ENCODE measurements at places on chromosomes 1 and 21. TPM values are rescaled to one million over a fixed set of nuclear protein-coding genes. Genes with fewer than 3 reads are reported as not detected.

DNA sequence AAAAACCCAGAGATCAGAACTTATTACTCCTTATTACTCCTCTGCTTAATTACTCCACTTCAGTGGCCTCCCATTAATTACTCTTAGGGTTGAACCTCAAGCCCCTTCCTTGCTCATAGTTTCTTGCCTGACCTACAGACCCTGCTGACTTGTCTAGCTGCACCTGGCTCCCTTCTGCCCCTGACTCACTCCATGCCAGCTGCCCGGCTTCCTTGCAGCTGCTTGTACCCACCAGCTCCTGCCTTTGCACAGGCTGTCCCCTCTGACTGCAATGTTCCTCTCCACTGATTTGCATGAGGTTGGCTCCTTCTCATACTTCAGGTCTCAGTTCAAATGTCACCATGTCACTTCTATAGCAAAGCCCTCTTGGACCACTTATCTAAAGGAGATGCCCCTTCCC, 1.9 kb upstream of the PTPRU start:
- H3K36me3 ChIP-seq = no peaks in the 10 kb centered on the region
- peaks cover 49% of the 10 kb centered on the region for H3K27me3 ChIP-seq
- no peak overlapping the region for H3K27ac ChIP-seq
- no peak for DNase-seq
- no peak overlapping the region for H3K4me3 ChIP-seq

GRCh38 chr1:93779540-93780165, 98.0 kb upstream of the BCAR3 start:
- H3K4me3 ChIP-seq = no peak overlapping the region
- no peaks in the 10 kb centered on the region for H3K4me1 ChIP-seq
- no peaks in the 10 kb centered on the region for H3K36me3 ChIP-seq
- H3K27me3 ChIP-seq = no peaks in the 10 kb centered on the region
- no peak overlapping the region for H3K27ac ChIP-seq

GRCh38 chr1:218436346-218436745, 91.2 kb downstream of the TGFB2 start:
- H3K27ac ChIP-seq = no peak overlapping the region
- no peak overlapping the region for H3K4me3 ChIP-seq
- H3K27me3 ChIP-seq = no peaks in the 10 kb centered on the region
- H3K4me1 ChIP-seq = no peaks in the 10 kb centered on the region
- no peaks in the 10 kb centered on the region for H3K36me3 ChIP-seq

DNA sequence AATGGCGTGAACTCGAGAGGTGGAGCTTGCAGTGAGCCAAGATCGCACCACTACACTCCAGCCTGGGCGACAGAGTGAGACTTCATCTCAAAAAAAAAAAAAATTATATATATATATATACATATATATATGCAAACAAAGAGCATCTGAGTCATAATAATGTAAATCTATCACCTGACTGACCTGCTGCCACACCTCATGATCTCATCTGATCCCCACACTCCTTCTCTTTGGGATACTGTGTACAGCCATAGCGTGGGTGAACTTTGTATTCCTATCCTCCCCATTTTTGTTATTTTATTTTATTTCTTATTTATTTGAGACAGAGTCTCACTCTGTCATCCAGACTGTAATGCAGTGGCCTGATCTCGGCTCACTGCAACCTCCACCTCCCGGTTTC, 2.6 kb upstream of the HDAC1 start:
- peaks cover 17% of the 10 kb centered on the region for H3K4me1 ChIP-seq
- DNase-seq = no peak
- H3K4me3 ChIP-seq = no peak overlapping the region
- peaks cover 32% of the 10 kb centered on the region for H3K36me3 ChIP-seq
- no peak overlapping the region for H3K27ac ChIP-seq
- H3K27me3 ChIP-seq = no peaks in the 10 kb centered on the region

DNA sequence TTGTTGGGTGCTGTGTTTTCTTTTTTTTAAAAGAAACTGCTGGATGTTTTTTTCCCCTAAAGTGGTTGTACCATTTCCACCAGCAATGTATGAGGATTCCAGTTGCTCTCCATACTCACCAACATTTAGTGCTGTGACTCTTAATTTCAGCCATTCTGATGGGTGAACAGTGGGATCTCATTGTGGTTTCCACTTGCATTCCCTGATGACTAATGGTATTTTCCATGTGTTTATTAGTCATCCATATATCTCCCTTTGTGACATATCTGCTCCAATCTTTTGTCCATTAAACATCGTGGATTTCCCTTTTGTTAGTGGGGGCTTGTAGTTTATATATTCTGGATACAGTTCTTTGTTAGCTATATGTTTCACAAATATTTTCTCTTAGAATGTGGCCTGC, 206.0 kb downstream of the CAMTA1 start:
- DNase-seq = no peak
- no peaks in the 10 kb centered on the region for H3K36me3 ChIP-seq
- H3K27me3 ChIP-seq = no peaks in the 10 kb centered on the region
- H3K27ac ChIP-seq = no peak overlapping the region

GRCh38 chr1:241413974-241414373, 57.0 kb upstream of the RGS7 start:
- H3K27me3 ChIP-seq = no peaks in the 10 kb centered on the region
- no peaks in the 10 kb centered on the region for H3K4me1 ChIP-seq
- no peak overlapping the region for H3K27ac ChIP-seq
- no peak for DNase-seq

GRCh38 chr1:246302711-246303317, 204.3 kb downstream of the SMYD3 start:
- H3K4me1 ChIP-seq = no peaks in the 10 kb centered on the region
- H3K27me3 ChIP-seq = no peaks in the 10 kb centered on the region
- no peaks in the 10 kb centered on the region for H3K36me3 ChIP-seq
- no peak overlapping the region for H3K27ac ChIP-seq
- no peak for DNase-seq
- H3K4me3 ChIP-seq = no peak overlapping the region

DNA sequence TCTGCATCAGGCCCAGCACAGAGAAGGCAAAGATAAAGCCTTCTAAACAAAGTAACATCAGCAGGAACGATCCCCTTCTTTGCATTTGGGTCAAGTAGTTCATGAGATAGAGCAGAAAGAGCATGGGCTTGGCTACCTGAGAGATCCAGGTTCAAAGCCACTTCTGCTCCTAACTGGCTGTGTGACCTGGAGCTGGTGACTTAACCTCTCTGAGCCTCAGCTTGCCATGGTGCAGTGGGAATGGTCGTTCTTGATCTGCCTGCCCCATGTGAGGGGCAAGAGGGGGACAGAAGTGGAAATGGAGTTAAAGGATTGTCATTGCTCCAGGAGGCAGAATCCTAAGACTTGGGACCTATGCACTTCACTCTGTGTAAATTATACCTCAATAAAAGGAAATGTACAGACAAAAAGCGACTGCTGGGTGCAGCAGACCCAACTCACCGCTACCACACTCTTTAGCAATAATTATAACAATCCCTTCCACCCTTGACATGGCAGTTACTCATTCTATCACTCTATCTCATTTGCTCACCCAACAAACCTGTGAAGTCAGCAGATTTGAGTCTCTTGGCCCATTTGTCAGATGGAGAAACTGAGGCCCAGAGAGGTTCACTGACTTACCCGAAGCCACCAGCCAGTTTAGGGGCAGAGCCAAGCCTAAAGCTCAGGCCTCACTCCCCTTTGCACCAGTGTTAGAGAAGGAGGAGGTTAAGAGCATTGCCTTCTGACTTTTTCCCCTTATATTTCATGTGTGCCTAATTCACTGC, 1.5 kb upstream of the MATN1 start:
- H3K4me1 ChIP-seq = no peaks in the 10 kb centered on the region
- no peaks in the 10 kb centered on the region for H3K36me3 ChIP-seq
- no peak overlapping the region for H3K27ac ChIP-seq
- no peak for DNase-seq
- no peak overlapping the region for H3K4me3 ChIP-seq
- no peaks in the 10 kb centered on the region for H3K27me3 ChIP-seq

DNA sequence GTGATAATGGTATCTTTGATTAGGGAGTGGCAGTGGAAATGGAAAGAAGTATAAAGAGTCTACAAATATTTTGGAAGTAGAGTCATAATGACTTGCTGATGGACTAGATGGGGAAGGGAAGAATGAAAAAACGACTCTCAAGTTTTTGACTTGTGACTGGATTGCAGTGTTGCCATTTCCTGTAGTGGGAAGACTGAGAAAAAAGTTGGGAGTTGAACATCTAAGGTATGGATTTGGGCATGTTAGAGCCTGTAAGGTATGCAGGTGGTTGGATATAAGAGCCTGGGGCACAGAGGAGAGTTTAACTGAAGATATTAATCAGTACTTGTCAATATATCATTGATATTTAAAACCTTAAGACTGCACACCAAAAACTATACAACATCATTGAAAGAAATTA, 19.4 kb downstream of the DNM3 start:
- no peak overlapping the region for H3K4me3 ChIP-seq
- H3K4me1 ChIP-seq = no peaks in the 10 kb centered on the region
- no peaks in the 10 kb centered on the region for H3K27me3 ChIP-seq
- no peaks in the 10 kb centered on the region for H3K36me3 ChIP-seq
- no peak overlapping the region for H3K27ac ChIP-seq
- no peak for DNase-seq

- H3K27ac ChIP-seq = no peak overlapping the region
- H3K27me3 ChIP-seq = peaks cover 8% of the 10 kb centered on the region
- H3K36me3 ChIP-seq = no peaks in the 10 kb centered on the region
- no peak overlapping the region for H3K4me3 ChIP-seq
These were observed 2.8 kb upstream of the GPR153 start for GRCh38 chr1:6263716-6264115.

GRCh38 chr1:35451125-35451528, 106.1 kb downstream of the KIAA0319L start:
- no peak overlapping the region for H3K27ac ChIP-seq
- H3K4me1 ChIP-seq = peaks cover 8% of the 10 kb centered on the region
- H3K27me3 ChIP-seq = no peaks in the 10 kb centered on the region
- no peak overlapping the region for H3K4me3 ChIP-seq
- DNase-seq = peak; percentile 84

- no peak overlapping the region for H3K4me3 ChIP-seq
- H3K36me3 ChIP-seq = no peaks in the 10 kb centered on the region
- no peaks in the 10 kb centered on the region for H3K27me3 ChIP-seq
- no peaks in the 10 kb centered on the region for H3K4me1 ChIP-seq
These were observed 14.2 kb upstream of the VN1R5 start for GRCh38 chr1:247241691-247242090.

DNA sequence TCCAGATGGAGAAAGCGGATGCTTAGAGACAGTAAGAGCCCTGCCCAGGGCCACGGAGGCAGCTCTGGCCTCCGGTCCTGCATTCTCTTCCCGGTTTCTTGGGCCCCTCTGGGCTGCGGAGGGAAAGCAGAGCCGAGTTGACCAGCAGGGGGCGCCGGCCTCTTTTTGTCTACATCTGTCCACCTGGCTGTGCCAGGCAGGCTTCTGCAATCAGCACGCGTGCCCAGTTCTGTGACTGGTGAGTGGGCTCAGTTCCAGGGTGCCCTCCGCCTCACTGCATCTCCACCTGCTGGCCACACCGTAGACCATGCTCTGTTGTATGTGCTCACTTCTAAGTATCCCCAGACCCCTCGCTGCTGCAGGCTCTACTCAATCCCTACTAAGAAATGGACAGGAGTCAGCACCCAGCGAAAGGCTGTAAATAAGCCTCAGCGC, 6.7 kb upstream of the HUNK start:
- DNase-seq = peak; percentile 16
- no peaks in the 10 kb centered on the region for H3K36me3 ChIP-seq
- H3K27ac ChIP-seq = no peak overlapping the region
- peaks cover 23% of the 10 kb centered on the region for H3K27me3 ChIP-seq

- H3K36me3 ChIP-seq = no peaks in the 10 kb centered on the region
- no peak for DNase-seq
- H3K4me1 ChIP-seq = no peaks in the 10 kb centered on the region
These were observed 5.2 kb upstream of the CTH start for GRCh38 chr1:70405780-70406416.

- no peaks in the 10 kb centered on the region for H3K36me3 ChIP-seq
- H3K27me3 ChIP-seq = no peaks in the 10 kb centered on the region
- no peak overlapping the region for H3K27ac ChIP-seq
- H3K4me3 ChIP-seq = no peak overlapping the region
- no peak for DNase-seq
These were observed 3.5 kb downstream of the EXOC8 start for GRCh38 chr1:231334079-231334666.

DNA sequence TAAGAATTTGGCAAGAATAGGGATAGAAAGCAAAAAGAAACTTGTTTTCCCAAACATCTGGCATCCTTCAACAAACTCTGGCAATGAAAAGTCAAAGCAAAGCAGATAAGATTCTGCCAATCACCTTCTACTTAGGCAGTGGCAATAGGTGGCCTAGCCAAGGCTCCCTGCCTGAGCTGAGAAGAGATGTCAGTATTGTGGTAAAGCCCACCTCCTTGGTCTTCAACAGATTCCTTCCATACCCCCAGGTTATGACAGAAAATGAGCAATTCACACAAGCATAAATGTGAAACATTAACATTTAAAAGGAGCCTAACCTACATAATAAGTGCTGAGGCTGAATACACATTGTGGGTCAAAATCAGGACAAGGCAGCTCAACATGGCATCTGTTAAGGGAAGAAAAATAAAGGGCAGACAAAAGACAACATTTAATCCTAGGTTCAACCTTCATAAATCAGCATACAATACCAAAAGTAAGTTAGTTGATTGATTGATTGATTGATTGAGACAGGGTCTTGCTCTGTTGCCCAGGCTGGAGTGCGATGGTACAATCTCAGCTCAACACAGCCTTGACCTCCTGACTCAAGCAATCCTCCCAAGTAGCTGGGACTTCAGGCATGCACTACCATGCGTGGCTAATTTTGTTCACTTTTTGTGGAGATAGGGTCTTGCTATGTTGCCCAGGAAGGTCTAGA, 123.1 kb downstream of the AKT3 start:
- no peaks in the 10 kb centered on the region for H3K27me3 ChIP-seq
- no peak for DNase-seq
- no peak overlapping the region for H3K27ac ChIP-seq
- peaks cover 3% of the 10 kb centered on the region for H3K36me3 ChIP-seq
- H3K4me3 ChIP-seq = no peak overlapping the region

DNA sequence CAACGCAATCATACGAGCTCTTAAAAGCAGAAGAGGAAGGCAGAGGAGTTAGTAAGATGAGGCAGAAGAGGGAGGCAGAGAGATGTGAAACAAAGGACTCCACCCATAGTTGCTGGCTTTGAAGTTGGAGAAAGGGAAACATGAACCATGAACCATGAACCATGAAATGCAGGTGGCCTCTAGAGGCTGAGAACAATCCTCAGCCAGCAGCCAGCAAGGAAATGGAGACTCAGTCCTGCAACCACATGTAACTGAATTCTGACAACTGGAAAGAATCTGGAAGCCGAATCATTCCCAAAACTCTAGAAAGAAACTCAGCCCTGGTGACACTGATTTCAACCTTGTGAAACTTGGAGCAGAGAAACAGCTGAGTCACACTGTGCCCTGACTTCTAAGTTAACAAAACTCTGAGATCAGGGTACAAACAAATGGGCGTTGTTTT, 10.1 kb downstream of the DIPK1A start:
- DNase-seq = peak; percentile 46
- no peaks in the 10 kb centered on the region for H3K27me3 ChIP-seq
- peaks cover 4% of the 10 kb centered on the region for H3K4me1 ChIP-seq
- H3K4me3 ChIP-seq = no peak overlapping the region
- no peaks in the 10 kb centered on the region for H3K36me3 ChIP-seq

LEMD1 gene
- 0.24 TPM for total RNA-seq

LYPLA2 gene
- total RNA-seq = 47.2 TPM

KCNC4 gene
- 3.0 TPM for total RNA-seq

SPATA21 gene
- not detected for total RNA-seq

TMIGD3 gene
- total RNA-seq = 1.8 TPM

POU2F1 gene
- 4.1 TPM for total RNA-seq
